H1 (cell line): ENCODE measurements at places on chromosomes 12 and 14. TPM values are rescaled to one million over a fixed set of nuclear protein-coding genes. Genes with fewer than 3 reads are reported as not detected.

- DNase-seq: no peak
These were observed 27.4 kb upstream of the TSPAN9 start for GRCh38 chr12:3049611-3050249.

DNA sequence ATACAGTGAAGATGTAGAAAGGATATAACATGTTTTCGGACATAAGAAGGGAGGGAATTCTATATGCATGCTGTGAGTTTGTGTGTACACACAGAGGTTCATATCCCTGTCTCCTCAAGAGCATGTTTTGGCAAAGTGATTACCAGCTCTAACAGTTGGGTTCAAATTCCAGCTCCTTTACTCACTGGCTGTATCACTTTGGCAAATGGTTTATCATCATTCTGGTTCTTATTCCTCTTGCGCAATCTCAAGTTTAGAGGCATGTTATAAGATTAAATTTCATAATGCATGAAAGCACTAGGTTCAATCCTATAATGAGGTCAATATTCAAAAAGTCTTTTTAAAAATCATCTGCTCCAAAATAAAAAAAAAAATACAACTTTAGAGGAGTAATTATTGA, 107.7 kb upstream of the LRFN5 start:
- no peak for DNase-seq

GRCh38 chr12:67193704-67194103, 75.5 kb upstream of the CAND1 start:
- peak; percentile 57 for DNase-seq

GRCh38 chr14:105018414-105018813, 2.5 kb downstream of the CDCA4 start:
- DNase-seq: no peak

GRCh38 chr12:3012786-3013185, 53.6 kb downstream of the TEAD4 start:
- no peak for DNase-seq

The HIGD1C gene
- total RNA-seq: not detected in 2 replicates

DNA sequence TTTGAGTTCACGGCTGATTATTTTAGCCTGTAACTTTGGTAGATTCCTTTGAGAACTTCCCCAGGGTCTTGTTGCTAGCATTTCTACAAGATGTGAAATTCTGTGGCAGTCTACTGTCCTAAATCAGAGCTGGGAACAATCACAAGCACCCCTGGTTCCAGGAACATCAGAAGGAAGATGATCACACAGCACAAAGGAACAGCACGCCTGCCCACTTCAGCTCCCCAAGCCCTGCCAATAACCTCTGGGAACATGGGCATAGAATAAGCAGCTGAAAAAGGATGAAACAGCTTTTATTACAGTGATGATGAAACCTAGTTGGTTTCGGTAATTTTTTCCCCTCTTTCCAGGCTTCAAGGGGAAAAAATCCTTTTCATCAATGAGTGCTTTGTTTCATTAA, 12.3 kb downstream of the GPR19 start:
- DNase-seq: peak; percentile 38

- no peak for DNase-seq
These were observed 115.1 kb upstream of the MDGA2 start for GRCh38 chr14:47790477-47790876.

GRCh38 chr12:118188690-118189371, 52.9 kb downstream of the PEBP1 start:
- DNase-seq: no peak

The ESYT1 gene
- 85.1 and 86.9 TPM in 2 replicates for total RNA-seq

GRCh38 chr14:20418501-20418909, 5.2 kb upstream of the TEP1 start:
- no peak for DNase-seq

GRCh38 chr12:115973066-115973465, 304.4 kb downstream of the MED13L start:
- DNase-seq: no peak

- DNase-seq: no peak
These were observed 88.2 kb downstream of the DUSP16 start for GRCh38 chr12:12474471-12474928.

The SLC4A8 gene
- 13.4 and 15.2 TPM in 2 replicates for total RNA-seq
